ENCODE measurements at places on chromosomes 1 and 21.
A peak's percentile ranks its signal among the peaks of the same experiment; 100 is the strongest.

GRCh38 chr1:41846625-41847405 is 71.9 kb downstream of the HIVEP3 start:
- no peak for DNase-seq

DNA sequence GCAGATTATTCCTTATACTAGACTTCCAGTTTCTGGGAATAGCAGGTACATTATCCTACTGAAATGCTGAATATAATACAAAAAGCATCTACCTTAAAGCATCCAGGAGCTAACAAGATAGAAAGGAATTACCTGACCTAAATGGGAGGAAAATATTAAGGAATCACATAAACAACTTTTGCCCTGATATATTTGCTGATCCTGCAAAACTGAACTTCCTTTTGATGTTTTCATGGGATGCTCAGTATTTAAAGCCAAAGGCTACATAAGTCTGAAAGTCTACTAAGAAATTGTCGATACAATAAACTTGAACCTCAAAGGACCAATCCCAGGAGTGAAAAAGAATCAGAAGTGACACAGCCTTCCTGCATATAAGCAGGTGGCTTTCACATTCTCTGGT is 85.6 kb upstream of the C1orf21 start:
- no peak for DNase-seq

DNA sequence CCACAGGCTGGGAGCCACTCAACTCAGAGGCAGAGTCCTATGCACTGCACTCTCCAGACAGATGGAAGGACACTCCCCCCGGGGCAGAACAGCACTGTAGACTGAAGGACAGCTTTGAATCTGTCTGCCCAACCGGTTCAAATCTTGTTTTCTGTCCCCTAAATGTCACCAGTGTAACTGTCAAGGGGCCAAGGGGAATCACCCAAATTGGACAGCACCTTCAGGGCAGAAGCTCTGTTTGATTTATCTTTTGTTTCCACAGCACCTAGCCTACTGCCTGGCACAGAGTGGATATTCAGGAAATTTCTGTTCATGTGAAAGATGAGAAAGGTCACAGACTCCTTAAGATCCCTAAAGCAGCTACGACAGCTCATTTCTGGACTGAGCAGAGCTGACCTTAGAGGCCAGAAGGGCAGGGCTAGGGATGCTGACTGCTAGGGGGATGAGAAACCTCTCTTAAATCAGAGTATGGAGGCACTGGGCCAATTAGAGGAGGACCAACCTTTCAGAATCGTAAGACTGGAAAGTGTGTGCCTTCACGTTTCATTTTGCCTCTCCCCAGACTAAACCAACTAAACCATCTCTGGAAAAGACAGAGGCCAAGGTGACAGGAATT is 41.0 kb downstream of the ITPKB start:
- no peak for DNase-seq

DNA sequence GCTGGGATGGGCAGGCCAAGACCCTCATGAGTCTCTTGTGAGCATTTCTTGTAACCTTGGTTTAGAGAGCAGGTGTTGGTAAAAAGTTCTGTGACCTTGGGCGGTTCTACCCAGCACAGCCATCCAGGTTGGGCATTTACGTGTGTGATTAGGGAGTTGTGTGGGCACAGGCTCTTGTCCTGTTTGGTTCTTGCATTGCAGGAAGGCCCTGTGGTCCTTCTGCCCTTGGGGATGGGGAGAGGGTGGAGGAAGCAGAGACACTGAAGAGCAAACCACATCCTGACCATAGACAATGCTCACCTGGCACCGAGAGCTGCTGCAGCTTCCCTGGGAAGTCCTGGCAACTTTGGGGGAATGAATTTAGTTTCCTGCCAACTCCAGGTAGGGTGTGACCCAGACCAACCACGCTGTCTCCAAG is 25.6 kb downstream of the RNF187 start:
- no peak for DNase-seq

- peak; percentile 82 for DNase-seq
Measured at GRCh38 chr1:1906185-1907097, 8.6 kb upstream of the CALML6 start.

GRCh38 chr21:27595716-27596115 is 628.8 kb upstream of the ADAMTS5 start:
- no peak for DNase-seq

- no peak for DNase-seq
Measured at GRCh38 chr1:60273185-60273584, 199.6 kb upstream of the C1orf87 start.

DNA sequence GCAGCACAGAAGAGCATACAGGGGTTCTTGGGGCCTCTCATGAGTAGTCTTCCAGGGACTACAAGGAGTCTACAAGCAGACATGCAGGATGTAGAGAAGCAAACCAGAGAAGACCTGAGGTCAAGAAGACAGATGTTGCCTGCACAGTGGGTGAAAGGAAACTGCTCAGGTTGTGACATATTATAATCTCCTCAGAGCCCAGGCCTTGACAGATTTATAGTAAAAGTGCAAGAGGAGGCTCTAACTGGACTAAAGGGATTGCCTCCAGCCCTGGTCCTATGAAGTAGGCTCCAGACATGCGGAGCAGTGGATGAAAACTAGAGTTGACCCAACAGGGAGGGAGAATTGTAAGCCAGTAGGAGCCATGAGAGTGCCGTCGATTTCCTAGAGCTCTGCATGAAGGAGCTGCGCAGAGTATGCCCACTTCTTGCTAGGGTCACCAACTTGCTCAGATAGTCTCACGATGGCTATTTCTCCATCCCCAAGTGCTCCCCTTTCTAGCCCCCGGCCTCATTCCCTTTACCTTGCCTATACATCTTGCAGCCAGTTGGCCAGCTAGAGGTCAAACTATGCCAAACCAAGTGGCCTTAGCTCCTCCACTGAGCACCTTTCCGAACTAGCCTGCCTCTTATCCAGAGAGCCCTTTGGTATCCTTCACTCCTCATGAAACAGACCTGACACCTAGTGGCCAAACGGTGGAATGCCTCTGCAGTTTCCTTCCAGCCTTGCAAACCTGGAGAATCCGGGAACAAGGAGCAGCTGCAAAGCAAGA is 36.2 kb upstream of the IPO9 start:
- DNase-seq, result peak; percentile 59

DNA sequence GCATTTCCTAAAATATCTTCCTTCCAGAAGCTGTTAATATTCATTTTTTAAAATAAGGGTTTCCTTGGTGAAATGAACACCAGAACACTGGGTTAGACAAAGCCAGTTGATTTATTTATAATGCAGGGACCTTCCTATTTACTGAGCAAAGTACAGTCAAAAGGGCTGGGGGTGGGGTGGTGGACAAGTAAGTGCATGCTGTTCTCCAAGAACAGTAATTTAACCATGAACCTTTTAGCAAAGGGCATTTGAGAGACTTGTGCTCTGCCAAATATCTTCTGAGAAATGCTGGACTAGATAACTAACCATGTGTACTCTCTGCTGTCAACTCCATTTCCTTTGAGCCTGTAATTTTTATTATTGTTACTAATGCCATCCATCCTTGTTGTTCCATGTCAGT is 100.2 kb downstream of the OMA1 start:
- DNase-seq, result no peak

- DNase-seq, result no peak
Measured at GRCh38 chr1:205505076-205505729, 734 bp downstream of the CDK18 start.

- DNase-seq, result no peak
Measured at GRCh38 chr1:51837243-51837642, 41.3 kb downstream of the NRDC start.

DNA sequence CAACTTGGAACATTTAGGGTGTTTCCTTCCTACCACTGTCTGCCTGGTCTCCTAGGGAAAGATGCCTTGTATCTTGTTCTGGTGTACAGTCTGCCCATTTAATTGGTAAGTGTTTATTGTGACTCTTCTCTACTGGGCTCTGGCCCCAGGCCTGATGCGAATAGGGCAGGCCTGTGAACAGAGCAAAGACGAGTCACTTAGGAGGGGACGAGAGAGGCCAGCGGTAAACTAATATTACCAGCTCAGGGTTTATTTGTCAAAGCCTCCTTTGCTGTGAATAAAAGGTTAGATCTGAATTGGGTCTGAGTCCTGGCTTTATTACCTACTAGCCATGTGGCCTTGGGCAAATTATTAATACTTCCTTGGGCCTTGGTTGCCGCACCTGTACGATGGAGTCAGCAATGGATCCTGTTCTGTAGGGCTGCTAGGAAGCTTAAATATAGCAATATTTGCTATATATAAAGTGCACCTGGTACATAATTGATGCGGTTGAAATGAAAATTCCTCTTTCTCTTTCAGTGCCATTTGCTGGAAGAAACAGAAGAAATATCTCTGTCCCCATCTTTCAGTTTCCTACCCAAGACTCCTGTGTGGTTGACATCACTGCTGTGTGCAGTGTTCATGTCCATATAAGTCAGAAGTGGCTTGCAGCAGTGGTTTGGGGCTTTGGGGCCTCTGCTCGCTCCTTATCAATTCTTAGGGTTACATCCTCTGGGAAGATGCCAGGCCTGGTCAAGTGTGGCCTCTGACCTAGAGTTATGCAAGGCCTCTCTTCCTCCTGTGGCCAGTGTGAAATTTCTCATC is 32.4 kb downstream of the MAPKAPK2 start:
- DNase-seq, result peak; percentile 45

- DNase-seq, result peak; percentile 75
Measured at GRCh38 chr1:165827268-165828102, at the start of gene UCK2. TSS of gene UCK2 (plus strand) at chr1:165827614. CDS start at chr1:165827834, 220 bp downstream.

GRCh38 chr1:158930504-158930903 is 848 bp upstream of the PYHIN1 start:
- peak; percentile 68 for DNase-seq

DNA sequence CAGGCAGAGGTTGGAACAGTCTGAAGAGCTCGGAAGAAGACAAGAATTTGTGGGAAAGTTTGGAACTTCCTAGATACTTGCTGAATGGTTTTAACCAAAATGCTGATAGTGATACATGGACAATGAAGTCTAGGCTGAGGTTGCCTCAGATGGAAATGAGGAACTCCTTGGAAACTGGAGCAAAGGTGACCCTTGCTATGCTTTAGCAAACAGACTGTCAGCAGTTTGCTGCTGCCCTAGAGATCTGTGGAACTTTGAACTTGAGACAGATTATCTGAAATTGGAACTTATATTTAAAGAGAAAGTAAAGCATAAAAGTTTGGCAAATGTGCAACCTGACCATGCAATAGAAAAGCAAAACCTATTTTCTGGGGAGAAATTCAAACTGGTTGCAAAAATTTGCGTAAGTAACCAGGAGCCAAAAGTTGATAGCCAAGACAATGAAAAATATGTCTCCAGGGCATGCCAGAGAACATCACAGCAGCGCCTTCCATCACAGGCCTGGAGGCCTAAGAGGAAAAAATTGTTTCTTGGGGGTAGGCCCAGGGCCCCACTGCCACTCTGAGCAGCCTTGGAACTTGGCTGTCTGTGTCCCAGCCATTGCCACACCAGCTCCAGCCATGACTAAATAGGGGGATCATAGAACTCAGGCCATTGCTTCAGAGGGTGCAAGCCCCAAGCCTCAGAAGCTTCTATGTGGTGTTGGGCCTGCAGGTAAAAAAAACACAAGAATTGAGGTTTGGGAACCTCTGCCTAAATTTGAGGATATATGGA is 675.3 kb downstream of the LTN1 start:
- DNase-seq, result no peak

- no peak for DNase-seq
Measured at GRCh38 chr1:9143250-9143649, 14.3 kb upstream of the GPR157 start.

- DNase-seq, result no peak
Measured at GRCh38 chr1:8706291-8706690, 111.1 kb downstream of the RERE start.

DNA sequence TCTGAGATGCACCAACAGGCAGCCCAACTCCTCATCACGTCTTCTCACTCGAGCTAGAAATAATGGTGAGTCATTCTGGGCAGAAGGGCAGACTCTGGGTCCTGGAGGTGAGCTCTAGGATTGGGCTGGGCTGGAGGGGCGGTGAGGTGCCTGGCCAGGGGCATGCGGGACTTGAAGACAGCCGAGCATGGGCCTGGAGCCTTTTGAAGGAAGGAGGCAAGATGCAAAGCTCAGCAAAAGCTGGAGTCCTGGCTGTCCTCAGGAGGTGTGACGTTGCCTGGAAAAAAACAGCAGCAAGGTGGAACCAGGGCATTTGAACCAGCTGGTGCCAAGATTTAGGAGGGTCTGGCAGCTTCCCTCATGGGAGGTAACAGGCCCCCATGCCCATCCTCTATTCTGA is 712 bp downstream of the KCNA2 start:
- no peak for DNase-seq

DNA sequence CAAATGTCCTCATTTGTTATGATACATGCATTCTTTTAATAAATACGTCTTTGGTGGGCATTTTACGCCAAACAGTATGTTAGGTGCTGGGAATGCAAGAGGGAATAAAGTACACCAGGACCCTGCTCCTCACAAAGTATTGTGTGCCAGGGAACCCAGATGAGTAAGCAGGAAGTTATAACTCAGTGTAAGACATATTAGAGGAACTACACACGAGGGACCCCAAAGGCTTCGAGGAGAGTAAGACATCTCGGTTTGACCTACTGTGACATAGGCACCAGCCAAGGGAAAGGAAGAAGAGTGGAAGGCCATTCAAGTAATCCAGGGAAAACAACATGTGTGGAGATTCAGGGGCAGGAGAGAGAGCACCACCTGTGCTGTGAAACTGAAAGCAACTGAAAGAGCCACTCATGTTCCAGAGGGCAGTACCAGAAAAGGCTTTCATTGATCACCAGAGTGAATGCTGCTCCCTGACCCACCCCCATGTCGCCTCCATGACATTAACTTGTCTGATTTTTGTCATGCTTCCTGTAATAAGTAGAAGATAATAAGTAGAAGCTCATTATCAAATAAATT is 542.5 kb upstream of the PKN2 start:
- no peak for DNase-seq

- DNase-seq, result no peak
Measured at GRCh38 chr1:89905395-89906058, 84.7 kb downstream of the LRRC8D start.

GRCh38 chr1:1554926-1555915 is 14.8 kb upstream of the TMEM240 start:
- no peak for DNase-seq

DNA sequence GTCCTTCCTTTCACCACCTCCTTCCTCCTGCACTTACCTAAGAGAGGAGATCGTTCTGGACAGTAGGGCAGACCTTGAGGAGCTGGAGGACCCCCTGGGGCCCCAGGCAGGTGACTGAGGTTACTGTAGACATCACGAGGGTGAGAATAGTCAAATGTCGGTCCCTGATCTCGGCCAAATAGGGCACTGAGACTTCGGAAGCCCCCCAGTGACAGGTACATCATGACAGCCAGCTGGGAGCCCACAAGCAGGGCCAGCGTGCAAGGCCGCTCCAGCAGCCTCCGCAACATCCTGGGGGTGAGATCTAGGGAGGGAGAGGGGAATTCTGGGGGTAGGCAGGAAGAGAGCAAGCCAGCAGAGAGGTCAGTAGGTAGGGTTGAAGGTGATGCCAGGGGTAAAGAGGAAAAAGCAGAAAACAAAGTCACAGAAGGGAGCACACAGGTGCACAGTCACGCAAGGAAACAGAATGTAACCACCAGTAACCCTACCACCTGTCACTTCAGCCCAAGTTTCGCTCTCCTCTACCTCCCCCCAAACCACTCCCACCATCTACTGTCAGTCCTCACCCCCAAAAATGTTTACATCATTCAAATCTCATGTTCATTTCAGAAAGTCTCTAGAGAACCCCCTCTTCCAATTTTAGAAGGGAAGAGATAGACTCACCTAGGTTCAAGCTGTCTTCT is 1.4 kb downstream of the B4GALT3 start:
- DNase-seq, result no peak

Data from activated CD4-positive, alpha-beta memory T cell treated with anti-CD3 and anti-CD28 coated beads for 36 hours (primary cell).